ENCODE measurements at places on chromosomes 2 and 18. TPM values are rescaled to one million over a fixed set of nuclear protein-coding genes. Genes with fewer than 3 reads are reported as not detected.
A peak's percentile ranks its signal among the peaks of the same experiment; 100 is the strongest.

- DNase-seq, result peak; percentile 33
Measured at GRCh38 chr2:160918906-160919503, 241.2 kb upstream of the TANK start.

DNA sequence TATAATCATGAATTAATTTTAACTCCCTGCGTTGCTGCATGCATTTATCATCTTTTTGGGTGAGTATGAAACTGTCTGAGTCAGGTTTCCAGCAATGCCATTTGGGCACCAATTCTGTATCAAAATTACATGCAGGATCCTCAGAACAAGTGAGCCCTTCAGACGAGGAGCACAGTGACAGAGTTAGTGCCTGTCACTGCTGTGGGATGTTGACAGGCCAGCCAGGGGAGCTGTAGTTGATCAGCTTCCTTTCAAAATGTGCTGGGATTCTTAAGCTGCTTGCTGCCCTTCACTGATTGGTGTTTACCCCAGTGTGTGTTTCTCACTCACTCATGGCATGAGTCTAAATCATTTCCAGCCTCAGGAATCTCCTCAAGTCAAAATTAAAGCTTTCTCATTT, 109.2 kb downstream of the TPGS2 start:
- DNase-seq, result no peak

DNA sequence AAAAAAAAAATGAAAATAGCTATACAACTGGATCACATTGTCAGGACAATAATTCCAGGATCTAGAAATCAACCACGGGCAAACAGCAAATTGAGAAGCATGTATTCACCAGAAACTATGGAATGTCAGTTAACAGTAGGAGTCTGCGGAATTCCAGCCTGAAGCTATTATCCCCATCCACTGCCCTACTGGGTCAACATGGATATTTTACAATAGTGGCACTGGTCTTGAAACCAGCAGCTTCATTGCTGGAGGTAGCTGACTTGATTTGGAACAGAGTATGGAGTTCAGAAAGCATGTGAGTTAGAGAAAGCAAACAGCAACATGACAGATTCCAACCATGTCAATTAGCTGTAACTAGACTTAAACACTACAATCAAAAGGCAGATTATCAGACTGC, 55.7 kb upstream of the PDE1A start:
- DNase-seq, result no peak

The CABYR gene
- total RNA-seq, result 1.1 TPM

The PLCD4 gene
- 0.32 TPM for total RNA-seq

The SOX11 gene
- total RNA-seq, result not detected

GRCh38 chr2:19990416-19990728, 467 bp upstream of the WDR35 start:
- DNase-seq, result no peak

DNA sequence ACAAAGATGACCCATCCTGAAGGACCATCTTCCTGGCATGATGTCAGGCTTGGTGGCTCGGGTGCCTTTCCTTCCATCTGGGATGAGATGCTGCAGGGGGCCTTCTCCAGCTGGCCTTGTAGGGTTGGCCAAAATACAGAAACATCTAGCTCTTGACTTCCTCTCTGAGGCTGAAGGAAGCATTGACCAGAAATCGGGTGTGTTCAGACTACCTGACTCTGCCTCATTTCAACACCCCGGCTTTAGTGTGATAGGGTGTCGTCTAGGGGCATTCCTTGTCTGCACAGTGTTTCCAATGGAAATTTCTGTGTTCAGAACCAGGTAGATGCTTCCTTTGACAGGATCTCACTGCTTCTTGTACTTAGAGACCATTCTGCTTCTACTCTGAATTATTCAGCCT, 115.7 kb upstream of the SPRED2 start:
- DNase-seq, result no peak

DNA sequence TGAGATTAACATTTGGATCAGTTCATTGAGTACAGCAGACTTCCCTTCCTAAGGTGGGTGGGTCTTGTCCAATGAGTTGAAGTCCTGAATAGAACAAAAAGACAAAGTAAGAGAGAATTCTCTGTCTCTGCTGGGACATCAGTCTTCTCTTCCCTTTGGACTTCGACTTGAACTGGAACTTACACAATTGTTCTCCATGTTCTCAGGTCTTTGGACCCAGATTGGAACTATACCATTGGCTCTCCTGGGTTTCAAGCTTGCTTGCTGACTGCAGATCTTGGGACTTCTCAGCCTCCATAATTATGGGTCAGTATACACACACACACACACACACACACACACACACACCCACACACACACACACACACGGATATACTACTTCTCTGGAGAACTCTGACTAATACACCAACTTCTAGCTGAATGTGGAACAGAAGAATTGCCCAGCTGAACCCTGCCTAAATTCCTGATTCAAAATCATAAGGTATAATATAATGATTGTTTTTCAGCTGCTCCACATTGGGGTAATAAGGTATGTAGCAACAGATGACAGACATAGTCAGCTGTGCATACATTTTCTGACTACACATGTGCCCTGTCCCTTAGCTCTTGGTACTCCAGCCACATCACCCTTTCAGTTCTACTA, 214.0 kb downstream of the TGIF1 start:
- DNase-seq, result no peak

The HOXD10 gene
- total RNA-seq, result not detected

The AMMECR1L gene
- 15.0 TPM for total RNA-seq

DNA sequence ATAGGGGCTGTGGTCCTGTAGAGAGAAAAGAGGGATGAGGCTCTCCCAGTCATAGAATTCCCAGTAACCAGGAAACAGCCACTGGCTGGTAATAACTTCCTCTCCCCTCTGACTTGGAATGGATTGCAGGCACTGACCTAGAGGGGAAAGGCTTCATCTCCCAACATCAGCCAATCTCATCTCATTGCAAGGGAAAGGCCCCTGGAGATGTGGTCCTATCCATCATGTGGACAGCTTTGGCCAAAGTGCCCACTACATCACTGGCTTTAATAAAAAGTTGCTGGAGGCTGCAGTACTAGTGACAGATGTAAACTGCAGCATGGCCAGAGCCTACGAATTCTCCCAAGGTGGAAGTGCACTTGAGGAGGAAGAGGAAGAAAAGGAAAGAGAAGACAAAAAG, 820.5 kb upstream of the CELF4 start:
- DNase-seq, result no peak

- no peak for DNase-seq
Measured at GRCh38 chr2:196329959-196330358, 158.6 kb upstream of the STK17B start.

The C1QL2 gene
- total RNA-seq, result not detected

GRCh38 chr18:48892146-48892855, 58.5 kb downstream of the SMAD7 start:
- no peak for DNase-seq

DNA sequence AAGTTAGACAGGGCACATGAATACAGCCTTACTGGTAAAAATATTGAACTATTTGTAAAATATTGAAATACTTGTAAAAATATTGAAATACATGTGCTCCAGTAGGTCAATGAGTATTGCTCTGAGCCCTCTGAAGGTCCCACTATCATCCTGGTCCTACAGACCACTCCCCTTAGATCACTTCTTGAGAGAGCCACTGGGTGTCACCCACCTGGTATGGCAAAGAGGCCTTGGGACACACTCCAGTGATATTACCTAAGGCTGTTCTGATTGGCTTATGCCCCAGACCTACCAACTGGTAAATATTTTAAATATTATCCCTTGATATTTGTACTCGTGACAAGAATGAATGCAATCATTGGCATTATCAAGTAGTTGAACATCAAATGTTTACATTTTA, 5.0 kb downstream of the THSD7B start:
- DNase-seq, result no peak

GRCh38 chr2:210617732-210618330, 61.4 kb downstream of the CPS1 start:
- DNase-seq, result no peak

The RIT2 gene
- total RNA-seq, result not detected

GRCh38 chr2:155690785-155691184, 641.7 kb downstream of the NR4A2 start:
- DNase-seq, result no peak

- no peak for DNase-seq
Measured at GRCh38 chr2:60518567-60518966, 34.9 kb downstream of the BCL11A start.

GRCh38 chr18:32470460-32470713, 295 bp downstream of the GAREM1 start:
- DNase-seq, result no peak

The NYAP2 gene
- not detected for total RNA-seq

GRCh38 chr2:26846334-26847306, 1.3 kb upstream of the DPYSL5 start:
- DNase-seq, result peak; percentile 72

- peak; percentile 52 for DNase-seq
Measured at GRCh38 chr2:64751286-64752260, 97.9 kb upstream of the SERTAD2 start.

DNA sequence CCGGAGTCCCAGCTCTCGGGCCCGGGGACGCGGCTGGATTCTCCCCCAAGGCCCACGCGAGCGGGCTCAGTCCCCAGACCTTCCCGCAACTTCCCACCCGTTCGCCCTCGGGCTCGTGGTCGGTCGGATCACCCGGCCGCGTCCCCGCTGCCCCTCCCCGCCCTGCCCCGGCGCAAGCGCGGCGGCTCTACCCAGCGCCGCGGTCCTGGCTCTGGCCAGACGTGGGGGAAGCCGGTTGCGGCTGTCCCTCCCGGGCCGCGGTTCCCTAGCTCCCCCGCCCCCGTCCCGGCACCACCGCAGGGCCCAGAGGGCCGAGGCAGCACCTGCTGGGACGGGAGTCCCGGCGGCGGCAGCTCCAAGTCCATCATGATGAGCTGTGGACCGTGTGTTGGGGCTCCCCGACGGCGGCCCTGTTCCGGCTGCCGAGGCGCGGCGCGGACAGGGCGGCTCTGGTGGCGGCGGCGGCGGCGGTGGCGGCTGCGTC, 276 bp downstream of the NFE2L2 start:
- no peak for DNase-seq

DNA sequence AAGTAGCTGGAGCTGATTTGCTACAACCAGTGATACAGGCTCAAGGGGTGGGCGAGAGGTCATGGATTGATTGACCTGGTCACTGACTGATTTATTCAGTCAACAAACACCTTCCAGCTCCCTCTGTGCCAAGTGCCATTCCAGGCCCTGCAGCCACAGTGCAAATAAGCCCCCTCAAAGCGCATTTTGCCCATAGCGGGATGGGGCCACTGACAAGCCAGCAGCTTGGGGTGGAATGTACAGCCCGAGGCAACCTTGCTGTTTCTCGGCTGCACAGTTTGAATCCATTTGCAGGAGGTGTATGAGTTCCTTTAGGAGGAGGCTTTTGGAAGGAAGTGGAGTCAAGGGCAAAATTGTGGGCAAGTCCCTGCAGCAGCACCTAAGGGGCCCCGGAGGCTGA, 235.2 kb downstream of the TPGS2 start:
- DNase-seq, result no peak
